HS-27A (cell line): ENCODE measurements at places on chromosomes 12 and 14.

DNA sequence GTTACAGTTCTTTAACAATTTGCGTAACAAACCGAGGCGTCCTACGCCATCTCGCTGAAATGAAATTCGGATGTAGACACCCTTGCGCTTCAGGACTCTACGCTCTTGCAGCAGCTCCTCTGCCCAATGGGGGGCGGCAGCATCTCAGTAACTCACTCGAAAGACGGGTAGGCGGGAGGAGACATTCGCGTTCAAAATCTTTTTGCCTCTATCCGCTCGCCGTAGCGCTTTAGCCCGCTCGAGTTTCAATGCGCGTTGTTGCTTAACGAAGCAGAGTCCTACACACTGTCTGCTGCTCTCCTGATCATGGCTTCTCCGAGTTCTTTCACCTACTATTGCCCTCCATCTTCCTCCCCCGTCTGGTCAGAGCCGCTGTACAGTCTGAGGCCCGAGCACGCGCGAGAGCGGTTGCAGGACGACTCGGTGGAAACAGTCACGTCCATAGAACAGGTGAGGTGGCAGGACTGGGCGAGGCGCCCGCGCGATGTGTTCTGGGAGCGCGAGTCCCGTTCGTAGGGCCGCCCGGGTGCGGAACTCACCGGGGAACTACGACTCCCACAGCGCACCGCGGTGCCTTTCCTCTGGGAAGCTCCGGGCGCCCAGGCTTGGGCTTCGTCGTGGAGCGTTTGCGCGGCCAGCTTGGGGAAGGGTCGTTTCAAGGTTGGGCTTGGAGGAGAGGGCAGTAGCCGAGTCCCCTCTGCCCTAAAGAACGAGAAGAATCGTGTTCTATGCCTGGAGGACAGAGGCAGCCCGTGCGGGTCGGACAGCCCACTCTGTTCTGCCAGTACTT, at the start of gene FNTB:
Gene FNTB (plus strand): TSS at position 248 of the 790 bp plus-strand sequence. CDS start 59 bp downstream, at position 307.
- peak; percentile 91 for DNase-seq

DNA sequence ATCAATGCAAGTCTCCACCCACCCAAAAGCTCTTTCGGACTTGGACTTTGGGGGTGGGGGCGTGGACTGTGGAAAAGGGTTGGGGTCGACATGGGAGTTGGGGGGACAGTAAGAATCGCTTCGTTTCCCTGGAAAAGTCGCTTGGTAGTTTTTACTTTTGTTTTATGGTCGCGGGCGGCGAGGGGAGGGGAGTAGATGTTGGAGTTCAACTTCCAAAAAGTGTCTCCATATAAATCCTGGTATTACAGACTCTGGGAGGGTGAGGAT, 568 bp upstream of the BCL11B start:
- DNase-seq = no peak

DNA sequence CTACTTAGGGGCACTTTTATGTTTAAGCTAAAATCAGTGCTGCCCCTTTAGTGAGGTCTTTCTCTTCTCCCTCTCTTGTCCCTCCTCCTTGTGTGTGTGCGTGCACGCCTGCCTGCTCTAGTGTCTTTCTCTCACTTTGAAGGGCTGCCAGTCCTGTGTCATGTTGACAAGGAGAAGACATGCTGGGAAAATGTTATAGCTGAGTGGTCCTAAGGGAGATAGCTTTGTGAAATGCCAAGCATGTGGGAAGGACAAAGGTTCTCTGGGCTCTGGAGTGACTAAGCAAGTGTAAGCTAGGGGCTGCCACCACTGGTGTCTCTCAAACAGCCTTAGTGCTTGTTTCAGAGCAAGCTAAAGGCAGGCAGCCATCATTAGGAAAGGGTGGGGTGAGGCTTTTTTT, 108.4 kb downstream of the EMP1 start:
- DNase-seq = no peak

DNA sequence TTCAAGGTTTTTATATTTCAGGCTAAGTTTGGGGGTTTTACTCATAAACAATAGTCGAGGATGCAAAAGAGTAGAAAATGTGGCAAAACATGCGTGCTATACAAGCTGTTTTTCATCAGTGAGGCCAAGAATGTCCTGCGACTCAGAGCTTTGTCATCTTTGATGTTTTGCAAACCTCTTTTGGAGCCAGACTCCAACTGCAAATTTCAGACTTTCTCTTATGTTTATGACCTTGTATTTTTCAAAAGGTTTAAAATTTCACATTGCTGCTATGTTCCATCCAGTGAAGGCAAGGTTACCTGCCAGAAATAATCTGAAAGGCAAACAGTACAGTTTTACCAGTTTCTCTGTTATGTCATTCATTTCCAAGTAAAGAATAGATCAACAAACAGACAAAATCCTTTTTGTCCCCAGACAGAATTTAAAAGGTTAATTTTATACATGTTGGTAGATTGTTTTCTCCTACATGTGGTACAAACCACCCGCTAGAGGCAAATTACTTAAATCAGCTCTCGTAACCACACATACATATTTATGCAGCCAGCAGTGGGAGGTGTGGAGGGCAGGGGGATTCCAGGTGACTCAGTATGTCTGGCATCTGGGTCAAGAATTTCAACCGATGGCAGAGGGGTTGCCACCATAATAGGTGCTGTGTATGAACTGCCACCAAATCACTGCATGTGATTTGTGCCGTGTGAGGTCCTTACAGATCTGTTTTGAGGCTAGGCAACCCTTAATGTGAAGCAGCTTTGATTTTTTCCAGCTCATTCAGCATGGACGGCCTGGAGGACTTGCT, 119.8 kb upstream of the CPM start:
- DNase-seq = peak; percentile 85

- peak; percentile 74 for DNase-seq
These were observed 26.1 kb upstream of the UBC start for GRCh38 chr12:124940393-124941169.

- DNase-seq = no peak
These were observed 1.2 kb downstream of the KCNJ8 start for GRCh38 chr12:21773263-21773741.

GRCh38 chr12:10607885-10608458, 5.4 kb downstream of the MAGOHB start:
- no peak for DNase-seq

- DNase-seq = peak; percentile 42
These were observed 1.6 kb downstream of the MMP14 start for GRCh38 chr14:22837750-22838538.

GRCh38 chr12:28184375-28184774, 5.9 kb upstream of the CCDC91 start:
- DNase-seq = no peak

GRCh38 chr12:132474237-132474741, 15.7 kb upstream of the FBRSL1 start:
- no peak for DNase-seq

GRCh38 chr12:13211859-13212664, 15.5 kb downstream of the EMP1 start:
- DNase-seq = no peak

DNA sequence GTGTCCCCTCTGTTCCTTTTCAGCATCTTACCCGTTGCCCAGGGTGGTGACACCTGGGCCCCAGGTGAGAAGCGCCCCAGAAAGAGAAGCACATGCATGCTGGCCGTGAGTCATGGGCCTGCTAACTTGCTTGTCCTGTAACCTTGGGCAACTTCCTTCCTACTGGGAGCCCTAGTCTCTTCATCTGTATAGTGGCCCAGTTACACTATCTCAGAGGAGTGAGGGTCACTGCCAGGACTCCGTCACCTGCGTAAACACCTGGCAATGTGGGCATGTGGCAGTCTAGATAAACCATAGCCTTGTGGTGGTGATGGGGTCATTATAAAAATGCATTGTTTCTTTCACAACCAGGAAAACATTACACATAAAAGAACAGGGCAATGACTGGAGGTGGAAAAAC, 125.2 kb downstream of the SLC25A47 start:
- DNase-seq = no peak

- DNase-seq = no peak
These were observed 386 bp downstream of the LIN52 start for GRCh38 chr14:74085047-74085637.

DNA sequence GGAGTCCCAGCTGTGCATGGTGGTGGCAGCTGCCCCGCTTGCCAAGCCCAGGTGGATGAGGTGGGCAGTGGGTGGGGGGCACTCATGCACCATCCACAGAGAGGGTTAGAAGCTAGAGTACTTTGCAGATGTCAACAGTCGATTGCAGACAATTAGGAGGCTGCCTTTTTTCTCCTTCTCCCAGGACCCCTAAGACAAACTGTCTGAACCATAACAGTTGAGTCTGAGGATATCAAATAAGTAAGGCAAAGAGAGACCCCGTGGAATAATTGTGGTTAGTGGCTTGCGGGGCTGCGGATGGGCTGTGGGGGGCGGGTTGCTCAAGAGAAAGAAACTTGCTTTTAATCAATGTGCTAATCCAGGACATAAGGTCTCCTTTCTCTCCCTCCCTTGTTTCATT, 926.2 kb downstream of the VRK1 start:
- no peak for DNase-seq

- DNase-seq = no peak
These were observed 27.8 kb downstream of the TOGARAM1 start for GRCh38 chr14:44989497-44990440.

- no peak for DNase-seq
These were observed 92.1 kb downstream of the ESR2 start for GRCh38 chr14:64201921-64202545.

GRCh38 chr12:13503094-13503835, 306.7 kb downstream of the EMP1 start:
- no peak for DNase-seq

GRCh38 chr12:24467226-24467625, 481.7 kb downstream of the BCAT1 start:
- DNase-seq = no peak

DNA sequence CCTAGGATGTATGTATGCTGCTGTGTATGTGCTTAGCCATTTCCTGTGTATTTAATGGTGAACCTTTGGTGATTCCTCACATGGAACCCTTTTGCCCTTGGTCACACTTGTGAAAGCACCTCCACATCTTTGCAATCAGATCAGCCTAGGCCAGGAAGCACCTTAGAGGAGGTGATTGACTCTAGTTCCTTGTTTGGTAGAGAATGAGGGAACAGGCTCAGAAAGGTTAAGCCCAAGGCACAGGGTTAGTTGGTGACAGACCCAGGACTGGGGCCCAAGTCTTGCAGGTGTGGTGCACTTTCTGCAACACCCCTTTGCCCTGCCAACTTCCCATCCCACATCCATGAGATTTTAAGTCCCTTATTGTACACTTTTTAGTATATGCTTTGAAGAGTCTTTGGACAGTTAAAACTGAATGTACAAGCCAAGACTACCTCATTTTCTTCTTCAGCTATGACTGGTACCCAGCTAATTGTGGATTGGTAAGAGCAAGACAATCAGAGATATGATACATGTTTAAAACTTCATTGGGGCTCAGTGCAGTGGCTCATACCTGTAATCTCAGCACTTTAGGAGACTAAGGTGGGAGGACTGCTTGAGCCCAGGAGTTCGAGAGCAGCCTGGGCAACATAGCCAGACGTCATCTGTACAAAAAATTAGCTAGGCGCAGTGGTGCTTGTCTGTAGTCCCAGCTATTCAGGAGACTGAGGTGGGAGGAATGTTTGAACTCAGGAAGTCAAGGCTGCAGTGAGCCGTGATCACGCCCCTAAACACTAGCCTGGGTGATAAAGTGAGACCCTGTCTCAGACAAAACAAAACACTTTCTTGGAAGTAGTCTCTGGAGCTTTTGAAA, 71.1 kb downstream of the RASSF3 start:
- DNase-seq = no peak

DNA sequence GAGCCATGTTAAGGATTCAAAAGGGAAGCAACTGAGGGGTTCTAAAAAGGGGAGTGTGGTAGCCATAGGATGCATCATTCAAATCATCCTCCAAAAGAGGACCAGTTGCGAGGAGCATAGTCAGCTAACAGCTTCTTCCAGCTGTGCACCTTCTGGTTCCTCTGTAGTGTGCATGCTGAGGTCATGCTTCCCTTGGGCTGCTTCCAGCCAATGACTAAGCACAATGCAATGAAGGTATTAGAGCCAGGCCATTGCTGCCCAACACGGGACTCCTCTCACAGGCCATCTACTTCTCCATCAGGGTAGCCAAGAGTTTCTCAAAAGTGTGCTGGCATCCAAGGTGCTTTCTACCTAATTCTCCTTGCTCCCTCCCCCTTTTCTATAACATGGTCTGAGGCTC, 69.2 kb upstream of the ARID2 start:
- DNase-seq = peak; percentile 66

- no peak for DNase-seq
These were observed 212.9 kb upstream of the HMGA2 start for GRCh38 chr12:65611396-65611795.

GRCh38 chr12:62290846-62291245, 30.6 kb downstream of the USP15 start:
- DNase-seq = no peak

DNA sequence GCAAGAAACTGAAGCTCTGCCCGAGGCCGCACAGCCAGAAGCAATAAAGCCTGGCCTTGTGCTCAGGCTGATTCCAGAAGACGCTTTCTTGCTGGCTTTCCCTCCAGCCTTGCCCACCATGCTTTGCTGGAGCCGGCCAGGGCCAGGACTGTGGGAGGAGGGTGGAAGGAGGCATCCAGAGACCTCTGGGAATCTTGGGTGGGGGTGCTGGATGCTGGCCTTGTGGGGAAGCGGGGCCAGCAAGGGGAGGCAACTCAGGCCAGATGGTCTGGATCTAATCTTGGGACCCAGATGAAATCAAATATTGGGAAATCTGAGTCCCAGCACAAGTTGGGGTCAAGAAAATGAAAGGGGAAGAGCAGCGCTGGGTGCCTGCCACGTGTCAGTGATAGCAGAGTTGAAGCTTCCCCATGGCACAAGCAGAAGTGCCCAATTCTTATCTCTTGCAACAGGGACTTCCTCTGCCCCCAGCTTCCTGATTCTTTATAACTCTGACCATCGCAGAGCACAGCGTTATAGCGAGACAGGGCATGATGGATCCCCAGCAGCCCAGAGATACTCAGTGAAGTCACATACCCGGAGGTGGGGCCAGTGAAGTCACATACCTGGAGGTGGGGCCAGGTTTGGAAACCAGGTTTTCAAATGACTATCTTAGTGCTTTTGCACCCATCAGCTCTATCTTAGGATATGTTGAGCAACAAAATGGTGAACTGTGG, 6.4 kb upstream of the RABGGTA start:
- no peak for DNase-seq

DNA sequence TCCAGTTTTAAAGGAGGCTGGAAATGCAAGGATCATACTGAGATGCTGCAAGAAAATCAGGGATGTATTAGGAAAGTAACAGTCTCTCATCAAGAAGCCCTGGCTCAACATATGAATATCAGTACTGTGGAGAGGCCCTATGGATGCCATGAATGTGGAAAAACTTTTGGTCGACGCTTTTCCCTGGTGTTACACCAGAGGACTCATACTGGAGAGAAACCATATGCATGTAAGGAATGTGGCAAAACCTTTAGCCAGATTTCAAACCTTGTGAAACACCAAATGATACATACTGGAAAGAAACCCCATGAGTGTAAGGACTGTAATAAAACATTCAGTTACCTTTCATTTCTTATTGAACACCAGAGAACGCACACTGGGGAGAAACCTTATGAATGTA, 24.5 kb downstream of the ZNF891 start:
- no peak for DNase-seq

DNA sequence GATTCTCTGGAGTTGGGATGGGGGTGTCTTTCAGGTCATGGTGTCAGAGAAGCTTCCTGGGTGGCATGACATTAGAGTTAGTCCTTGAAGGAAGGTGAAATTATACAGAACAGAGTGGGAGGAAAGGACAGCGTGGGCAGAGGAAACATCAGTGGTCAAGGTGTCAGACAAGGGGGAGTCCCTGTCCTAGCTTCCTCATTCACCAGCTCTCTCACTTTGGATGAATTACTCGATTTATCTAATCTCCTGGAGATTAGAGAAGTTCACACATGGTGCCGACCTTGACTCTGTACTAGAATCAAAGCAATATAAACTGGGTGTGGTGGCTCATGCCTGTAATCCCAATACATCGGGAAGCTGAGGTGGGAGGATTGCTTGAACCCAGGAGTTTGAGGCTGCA, 492.9 kb downstream of the VRK1 start:
- no peak for DNase-seq
